ENCODE measurements at places on chromosomes 16 and 17.

DNA sequence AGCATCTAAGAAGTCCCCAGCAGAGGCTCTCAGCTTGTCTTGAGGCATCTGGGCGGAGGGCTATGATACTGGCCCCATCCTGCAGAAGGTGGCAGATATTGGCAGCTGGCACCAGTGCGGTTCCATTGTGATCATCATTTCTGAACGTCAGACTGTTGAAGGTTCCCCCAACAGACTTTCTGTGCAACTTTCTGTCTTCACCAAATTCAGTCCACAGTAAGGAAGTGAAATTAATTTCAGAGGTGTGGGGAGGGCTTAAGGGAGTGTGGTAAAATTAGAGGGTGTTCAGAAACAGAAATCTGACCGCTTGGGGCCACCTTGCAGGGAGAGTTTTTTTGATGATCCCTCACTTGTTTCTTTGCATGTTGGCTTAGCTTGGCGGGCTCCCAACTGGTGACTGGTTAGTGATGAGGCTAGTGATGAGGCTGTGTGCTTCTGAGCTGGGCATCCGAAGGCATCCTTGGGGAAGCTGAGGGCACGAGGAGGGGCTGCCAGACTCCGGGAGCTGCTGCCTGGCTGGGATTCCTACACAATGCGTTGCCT is at the start of gene CIITA:
TSS of gene CIITA (plus strand) at position 404 of the 543 bp plus-strand sequence. CDS start at position 533, 129 bp downstream.
- DNase-seq = no peak

- DNase-seq = no peak
Observed at GRCh38 chr16:72236866-72237265, 64.9 kb upstream of the PMFBP1 start.

GRCh38 chr17:41667280-41668041 is 21.2 kb upstream of the EIF1 start:
- no peak for DNase-seq

DNA sequence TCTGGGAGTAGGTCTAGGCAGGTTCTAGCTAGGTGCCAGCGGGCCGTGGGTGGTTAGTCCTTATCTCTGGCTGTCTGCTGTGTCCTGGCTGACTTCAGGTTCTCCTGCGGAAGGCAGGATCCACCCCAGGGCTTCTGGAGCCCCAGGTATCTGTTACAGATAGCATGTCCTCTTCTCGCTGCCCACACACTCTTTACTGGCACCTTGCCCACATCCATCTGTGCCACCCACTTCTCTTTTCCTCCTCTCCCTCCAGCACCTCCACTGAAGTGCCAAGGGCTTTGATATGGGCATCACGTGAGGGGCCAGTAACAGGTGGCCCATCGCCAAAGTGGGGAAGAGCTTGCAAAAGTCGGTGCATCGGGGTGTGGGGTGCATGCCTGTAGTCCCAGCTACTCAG is 4.6 kb upstream of the MPP2 start:
- no peak for DNase-seq
